ENCODE measurements at places on chromosomes 5 and 9. TPM values are rescaled to one million over a fixed set of nuclear protein-coding genes. Genes with fewer than 3 reads are reported as not detected.

TMEM167A gene
- 65.8 TPM for total RNA-seq

PCDHGA8 gene
- total RNA-seq, result 2.0 TPM

PCDHGC4 gene
- 0.90 TPM for total RNA-seq

EPB41L4B gene
- total RNA-seq, result 0.12 TPM

ANKRD18A gene
- total RNA-seq, result not detected
